Fibroblast of gingiva (primary cell): ENCODE measurements at places on chromosomes 6 and 20.

GRCh38 chr6:36297511-36297910 is 27.7 kb downstream of the PNPLA1 start:
- DNase-seq = no peak

- DNase-seq = no peak
These were observed 13.3 kb upstream of the SLC2A12 start for GRCh38 chr6:134065706-134066105.

GRCh38 chr20:31933698-31934097 is 18.1 kb downstream of the PDRG1 start:
- DNase-seq = no peak

DNA sequence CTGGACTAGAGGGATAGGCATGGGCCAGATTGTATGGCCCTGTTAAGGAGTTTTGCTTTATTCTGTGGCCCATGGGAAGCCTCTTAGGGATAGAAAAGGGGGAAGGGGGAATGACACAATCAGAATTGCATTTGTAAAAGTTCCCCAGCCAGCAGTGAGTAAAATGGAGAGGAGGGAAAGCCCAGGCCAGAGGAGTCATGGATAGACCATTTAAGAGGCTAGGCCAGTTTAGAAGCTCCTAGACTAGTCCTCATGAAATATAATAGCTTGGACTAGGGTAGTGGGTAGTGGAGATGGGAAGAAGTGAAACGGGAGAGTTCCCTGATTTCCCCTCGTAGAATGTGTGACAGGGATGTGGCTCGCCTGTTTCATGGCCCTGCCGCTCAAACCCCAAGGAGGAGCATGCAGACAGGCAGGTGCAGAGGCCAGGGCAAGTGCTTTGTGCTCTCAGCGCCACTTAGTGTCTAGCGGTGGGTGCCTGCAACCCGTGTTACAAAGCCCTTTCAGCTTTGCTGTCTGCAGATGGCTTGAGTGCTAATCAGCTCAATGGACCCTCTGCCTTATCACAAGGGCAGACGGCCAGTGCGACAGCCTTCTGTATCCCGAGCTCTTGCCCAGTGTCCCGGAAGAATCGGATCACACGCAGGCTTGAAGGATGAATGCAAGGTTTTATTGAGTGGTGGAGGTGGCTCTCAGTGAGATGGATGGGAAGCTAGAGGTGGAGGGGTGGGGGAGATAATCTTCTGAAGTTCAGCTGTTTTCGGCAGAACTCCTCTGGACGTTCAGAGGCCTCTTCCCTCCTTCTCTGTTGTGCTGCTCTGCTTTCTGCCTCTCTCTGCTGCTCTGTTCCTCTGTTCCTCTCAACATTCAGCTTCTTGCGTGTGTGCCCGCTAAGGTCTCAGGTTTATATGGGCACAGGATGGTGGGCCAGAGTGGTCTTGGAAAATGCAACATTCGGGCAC is 141.1 kb downstream of the CEP57L1 start:
- DNase-seq = no peak

GRCh38 chr6:128244751-128245405 is 275.5 kb downstream of the PTPRK start:
- DNase-seq = no peak

- DNase-seq = peak; percentile 63
These were observed 129.4 kb upstream of the CENPW start for GRCh38 chr6:126210398-126211075.

GRCh38 chr20:62181808-62182207 is 1.0 kb upstream of the MTG2 start:
- DNase-seq = no peak

DNA sequence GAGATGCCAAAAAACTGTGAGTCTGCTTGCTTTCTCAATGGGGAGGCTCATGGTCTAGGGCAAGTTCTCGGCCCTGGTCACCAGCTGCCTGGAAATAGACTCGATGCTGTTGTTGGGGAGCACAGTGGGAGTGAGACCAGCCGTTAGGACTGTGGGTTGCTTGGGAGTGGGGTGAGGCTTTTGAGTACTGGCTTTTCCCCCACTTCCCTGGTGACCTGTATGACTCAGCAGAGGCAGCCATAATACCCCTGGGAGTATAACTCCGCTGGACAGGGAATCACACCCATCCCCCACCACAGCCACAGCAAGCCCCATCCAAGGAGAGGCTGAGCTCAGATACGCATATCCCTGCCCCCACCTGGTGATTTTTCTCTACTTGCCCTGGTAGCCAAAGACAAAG is 48.9 kb upstream of the OGFRL1 start:
- DNase-seq = no peak

GRCh38 chr20:63148696-63149095 is 67.2 kb downstream of the YTHDF1 start:
- no peak for DNase-seq

DNA sequence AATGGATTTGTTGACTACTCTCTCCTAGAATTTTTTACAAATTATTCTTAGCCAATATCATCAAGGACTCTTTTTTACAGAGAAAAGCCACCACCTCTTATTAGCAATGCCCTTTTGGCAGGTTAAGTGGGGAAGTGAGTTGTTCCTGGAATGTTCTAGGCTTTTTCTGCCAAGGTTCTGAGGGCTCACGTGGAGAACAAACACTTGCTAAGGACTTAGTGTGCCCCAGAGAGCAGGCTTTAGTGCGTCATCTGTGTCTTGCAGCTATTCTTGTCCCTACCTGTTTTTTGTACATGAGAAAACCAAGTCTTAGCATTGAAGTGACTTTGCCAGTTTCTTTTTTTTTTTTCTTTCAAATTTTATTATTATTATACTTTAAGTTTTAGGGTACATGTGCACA is 33.5 kb downstream of the CFAP61 start:
- no peak for DNase-seq

DNA sequence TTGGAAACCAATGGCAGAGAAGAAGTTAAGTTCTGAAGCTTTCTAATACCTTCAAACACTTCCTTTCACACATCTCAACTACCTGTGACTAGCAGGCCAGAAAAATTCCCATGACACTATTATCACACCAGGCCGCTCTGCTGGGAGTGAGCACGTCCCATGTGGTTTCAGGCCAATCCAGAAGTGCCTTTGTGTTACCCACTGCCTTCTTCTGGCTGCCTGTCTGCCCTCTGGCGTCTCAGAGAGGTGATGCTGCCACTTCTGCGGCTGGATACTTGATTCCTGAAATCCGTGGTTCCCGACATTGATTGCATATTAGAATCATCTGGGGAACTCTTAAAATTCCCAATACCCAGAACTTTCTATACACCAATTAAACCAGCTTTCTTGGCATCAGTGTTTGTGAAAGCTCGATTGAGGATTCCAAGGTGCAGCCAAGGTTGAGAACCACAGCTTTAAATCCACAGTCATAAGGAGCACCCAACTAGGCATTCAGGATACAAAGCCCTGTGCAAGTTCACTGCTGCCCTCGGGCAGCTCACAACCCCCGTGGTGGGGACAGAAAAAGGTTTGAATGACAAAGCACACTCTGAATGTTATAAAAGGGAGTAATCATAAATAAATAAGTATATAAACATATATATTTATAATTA is 65.6 kb downstream of the STMND1 start:
- peak; percentile 40 for DNase-seq

- DNase-seq = no peak
These were observed 11.3 kb downstream of the NFATC2 start for GRCh38 chr20:51531141-51531710.

DNA sequence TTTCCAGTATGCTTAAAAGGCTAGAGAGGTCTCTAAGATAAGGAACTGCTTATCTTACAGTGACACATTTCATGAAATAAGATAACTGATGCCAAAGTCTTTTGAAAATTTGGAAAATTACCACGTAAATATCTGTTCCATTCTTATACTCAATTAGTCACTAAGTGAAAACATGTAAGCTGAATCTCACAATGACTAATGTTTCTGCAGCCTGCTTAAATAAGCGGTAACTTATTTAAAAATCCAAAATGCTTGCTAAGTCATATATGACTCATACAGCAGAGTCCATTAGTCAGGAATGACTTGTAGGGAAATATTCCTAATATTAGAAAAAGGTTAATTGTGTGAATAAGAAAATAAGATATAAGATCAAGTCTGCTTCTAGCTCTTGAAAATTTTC is 27.8 kb upstream of the LGSN start:
- peak; percentile 78 for DNase-seq

DNA sequence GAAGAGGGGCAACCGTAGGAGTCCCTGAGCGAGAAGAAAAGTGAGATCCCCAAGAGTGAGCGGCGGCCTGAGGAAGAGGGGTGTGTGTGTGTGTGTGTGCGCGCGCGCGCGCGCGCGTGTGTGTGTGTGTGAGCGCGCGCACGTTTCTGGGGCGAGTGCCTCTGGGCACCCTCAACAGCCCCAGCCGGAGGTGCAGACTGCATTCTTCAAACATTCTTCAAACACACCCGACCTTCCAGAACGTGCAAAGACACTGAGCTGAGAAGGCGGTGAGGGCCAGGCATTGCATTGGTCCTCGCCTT is 76.2 kb upstream of the FOXP4 start:
- DNase-seq = no peak

- no peak for DNase-seq
These were observed 170.9 kb downstream of the KLHL32 start for GRCh38 chr6:97095311-97095850.

DNA sequence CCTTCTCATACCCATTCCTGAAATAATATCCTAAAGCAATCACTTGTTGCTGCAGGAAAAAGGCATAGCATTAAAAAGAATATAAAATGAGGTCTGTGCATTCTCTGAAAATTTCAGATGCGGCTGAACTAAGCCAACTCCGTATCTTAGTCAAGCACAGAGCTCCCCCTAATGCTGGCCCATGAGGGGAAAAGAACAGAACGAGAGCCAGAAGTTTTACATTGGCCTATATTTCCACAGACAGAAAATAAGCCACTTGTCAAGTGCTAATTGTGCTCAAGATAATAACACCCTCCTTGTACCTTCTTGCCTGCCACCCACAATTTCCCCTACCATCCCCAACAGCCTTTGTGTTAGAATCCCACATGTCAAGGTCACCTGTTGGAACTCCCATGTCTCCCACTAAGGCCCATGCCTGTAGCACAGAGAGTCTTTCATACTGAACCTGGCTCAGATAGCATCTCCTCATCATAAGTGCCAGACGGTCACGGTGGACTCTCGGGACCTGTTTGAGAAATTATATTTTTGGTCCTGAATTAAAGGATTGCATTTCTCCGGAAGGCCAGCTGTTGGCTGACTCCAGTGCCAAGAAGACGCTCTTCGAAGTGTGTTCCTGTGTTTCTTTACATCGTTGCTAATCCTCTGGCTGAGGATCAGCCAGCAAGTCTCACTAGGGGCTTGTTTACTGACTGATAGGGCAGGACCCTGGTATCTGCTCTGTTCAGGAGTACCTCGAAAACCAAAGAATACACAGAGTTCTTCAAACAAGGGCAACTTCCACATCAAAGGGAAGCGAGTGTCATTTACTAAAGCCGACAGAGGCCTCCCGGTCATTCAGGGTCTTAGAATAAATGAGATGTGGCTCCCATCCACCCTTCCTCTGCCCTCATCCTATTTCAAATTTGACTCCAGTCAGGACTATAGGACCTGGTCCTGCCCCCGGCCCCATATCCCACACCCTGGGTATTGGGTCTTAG is 183.4 kb upstream of the FBXL4 start:
- DNase-seq = no peak

DNA sequence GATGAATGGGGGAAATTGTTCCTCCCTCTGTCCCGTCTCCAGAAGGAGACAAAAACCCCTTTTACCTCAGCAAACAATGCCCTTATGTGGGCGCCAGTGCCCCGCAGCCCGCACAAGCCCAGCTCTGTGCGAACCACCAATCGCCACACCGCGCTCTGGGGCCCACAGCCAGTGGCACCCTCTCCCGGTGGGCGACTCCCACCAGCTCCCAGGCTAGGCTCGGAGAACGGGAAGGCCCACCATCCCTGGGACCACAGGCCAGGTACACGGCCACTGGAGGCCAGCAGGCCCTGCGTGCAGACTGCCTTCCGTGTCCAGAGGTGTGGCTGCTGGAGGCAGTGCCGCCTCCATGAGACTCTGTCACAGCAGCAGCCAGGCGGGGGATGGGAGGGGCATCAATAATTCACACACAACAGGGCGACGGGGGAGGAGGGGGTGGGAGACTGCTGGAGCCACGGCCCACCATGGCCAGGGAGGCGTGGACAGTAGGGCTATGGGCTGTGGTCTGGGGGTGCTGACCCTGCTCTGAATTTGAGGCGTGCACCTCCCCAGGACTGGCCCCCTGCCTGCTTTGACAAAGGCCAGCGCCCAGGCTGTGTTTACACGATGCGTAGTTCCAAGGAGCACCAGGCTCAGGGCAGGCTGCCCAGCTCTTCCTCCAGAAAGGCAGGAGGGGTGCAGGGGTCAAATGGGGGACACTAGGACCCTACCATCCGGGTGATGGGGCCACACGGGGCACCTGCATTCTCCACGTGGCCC is 105.7 kb downstream of the ASXL1 start:
- DNase-seq = no peak

DNA sequence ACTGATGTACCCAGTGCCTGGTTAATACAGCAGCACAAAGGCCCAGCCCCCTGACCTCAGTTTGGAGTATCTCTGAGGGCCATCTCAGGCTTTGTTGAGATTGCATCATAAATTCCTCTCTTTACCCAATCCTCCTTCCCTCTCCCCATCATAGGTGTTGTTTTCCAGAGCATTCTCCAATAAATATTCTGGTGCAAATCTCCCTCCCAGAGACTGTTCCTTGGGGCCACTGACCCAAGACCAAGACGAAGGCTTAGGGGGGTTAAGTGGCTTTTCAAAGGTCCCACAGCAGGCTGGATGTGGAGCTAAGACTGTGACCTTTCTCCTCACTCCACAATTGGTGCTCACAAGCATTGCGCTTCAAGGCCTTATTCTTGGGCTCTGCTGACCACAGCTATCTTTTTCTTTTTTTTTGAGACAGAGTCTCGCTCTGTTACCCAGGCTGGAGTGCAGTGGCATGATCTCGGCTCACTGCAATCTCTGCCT is 72.4 kb upstream of the ZMYND8 start:
- DNase-seq = no peak

- DNase-seq = peak; percentile 62
These were observed 368.9 kb downstream of the LAMA2 start for GRCh38 chr6:129251669-129252376.

- DNase-seq = no peak
These were observed 11.9 kb upstream of the PNRC1 start for GRCh38 chr6:89068695-89069094.

GRCh38 chr6:54801244-54801643 is 45.3 kb upstream of the FAM83B start:
- DNase-seq = no peak

GRCh38 chr6:108113557-108114519 is 39.3 kb upstream of the OSTM1 start:
- DNase-seq = peak; percentile 35
